Right renal pelvis (tissue), 4 donors: ENCODE measurements at places on chromosomes 4 and X. TPM values are rescaled to one million over a fixed set of nuclear protein-coding genes. Genes with fewer than 3 reads are reported as not detected.

GRCh38 chrX:136778916-136779315, 1.8 kb downstream of the ARHGEF6 start:
- DNase-seq, result no peak

DNA sequence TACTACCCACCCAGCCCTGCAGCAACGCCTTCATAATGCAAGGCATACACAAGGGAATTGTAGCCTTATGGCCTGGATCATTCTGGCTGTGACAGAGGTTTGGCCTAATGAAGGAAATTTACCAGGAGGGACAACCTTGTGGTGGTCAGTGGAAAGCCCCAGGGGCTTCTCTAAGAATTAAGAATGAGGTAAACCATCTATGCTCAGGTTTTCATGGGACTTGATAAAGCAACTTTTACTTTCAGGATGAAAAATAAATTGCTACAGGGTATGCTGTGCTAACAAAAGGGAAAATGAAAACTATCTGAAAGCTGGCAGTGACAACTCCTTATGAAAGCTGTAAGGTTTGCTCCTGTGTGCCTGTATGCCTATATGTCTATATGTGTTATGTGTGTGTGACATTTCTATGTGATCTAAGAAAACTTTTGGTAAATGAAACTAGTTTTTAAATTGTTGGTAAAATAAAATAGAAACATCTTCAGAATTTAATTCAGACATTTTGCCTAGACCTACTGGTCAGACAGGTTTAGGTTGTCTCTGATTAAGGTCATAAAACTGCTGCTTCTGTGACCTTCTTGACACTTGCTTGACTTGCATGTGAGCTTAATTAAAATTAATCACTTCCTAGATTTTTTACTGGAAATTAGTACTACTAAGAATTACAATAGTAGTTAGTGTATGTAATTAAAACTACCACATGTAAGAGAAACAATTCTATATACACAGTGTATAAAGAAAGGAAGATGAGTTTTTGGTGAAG, 19.9 kb upstream of the TXK start:
- DNase-seq, result no peak

- no peak for DNase-seq
These were observed 2.6 kb downstream of the UVSSA start for GRCh38 chr4:1349359-1350168.

DNA sequence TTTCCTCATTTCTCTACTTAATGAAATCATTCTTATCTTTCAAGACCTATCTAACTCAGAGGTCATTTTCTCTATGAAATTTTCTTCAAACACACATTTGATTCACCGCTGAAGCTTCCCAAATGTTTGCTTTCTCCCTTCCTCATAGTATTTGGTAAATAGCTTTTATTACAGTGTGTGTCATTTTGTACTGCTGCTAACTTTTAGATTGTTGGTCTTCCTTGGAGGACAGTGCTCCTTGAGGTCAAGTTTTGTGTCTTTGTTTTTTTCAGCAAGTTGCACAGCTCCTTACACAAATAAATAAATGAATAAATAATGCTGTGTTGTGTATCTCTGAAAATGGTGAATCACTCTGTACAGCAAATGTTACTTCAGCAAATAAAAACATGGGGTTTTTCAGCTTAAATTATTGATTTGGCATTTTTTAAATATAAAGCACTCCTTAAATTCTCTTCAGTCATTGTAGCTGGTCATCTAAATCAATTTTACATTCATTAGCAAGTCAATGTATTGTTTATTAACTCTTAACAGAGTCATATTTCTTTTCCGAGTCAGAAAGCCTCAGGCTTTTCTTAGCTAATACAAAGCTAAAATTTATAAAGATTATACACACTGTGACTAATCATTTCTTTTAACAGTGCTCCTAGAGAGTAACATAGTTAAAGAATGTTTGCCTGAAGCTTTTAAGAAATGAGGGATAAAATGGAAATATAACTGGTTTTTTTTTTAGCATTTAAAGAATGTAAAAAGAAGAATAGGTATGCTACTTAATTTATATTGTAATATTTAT, 30.1 kb upstream of the MAD2L1 start:
- DNase-seq, result no peak

GRCh38 chr4:165343353-165344191, 16.1 kb downstream of the MSMO1 start:
- no peak for DNase-seq

DNA sequence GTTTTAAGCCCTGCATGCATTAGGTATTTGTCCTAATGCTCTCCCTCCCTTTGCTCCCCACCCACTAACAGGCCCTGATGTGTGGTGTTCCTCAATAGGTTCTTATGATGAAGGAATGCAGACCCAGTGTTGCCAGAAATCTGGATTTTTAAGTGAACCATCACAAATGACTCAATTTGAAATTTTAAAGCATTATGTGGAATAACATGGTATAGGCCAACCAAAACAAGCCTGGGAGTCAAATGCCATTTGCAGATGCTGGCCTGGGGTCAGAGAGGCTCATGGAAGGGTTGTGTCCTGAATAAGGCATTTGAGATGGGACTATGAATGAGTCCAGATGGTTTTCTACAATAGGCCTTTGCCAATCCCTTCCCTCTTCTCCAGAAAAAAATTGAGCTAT, 179.6 kb downstream of the SHROOM3 start:
- no peak for DNase-seq

DNA sequence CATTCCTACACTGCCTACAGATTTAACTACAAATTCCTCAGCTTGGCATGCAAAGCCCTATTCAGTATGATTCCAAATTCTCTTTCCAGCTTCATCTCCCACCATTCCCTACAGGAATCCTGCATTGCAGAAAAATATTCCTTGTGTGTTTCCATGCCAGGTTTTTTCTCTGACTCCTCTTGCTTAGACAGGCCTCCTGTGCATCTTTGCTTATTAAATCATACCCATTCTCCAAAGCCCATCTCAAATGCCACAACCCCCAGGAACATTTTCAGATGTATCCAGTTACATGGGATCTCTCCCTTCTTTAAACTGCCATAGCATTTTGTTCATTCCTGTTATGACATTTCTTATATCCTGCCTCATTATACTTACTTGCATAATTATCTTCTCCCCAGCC, 106.4 kb upstream of the GRIA3 start:
- DNase-seq, result no peak

- no peak for DNase-seq
These were observed 244 bp downstream of the EIF2S3 start for GRCh38 chrX:24055043-24055356.

The GAGE1 gene
- not detected for polyA plus RNA-seq

DNA sequence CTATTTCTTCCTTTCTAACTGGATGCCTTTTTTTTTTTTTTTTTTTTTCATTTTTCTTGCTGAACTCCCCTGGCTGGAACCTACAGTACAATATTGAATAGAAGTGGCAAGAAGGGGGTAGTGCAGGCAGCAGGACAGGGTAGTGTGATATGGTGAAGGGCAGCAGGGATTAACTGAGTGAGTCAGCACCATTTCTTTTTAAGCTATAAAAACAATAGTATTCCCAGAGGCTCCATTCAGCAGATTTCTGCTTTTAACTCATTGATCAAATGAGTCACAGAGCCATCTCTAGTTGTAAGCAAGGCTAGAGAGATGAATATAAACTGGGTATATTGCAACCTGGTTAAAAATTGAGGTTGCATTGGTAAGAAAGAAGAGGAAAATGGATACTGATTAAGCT, 53.6 kb upstream of the SETD7 start:
- no peak for DNase-seq

GRCh38 chr4:169976951-169977350, 49.2 kb downstream of the MFAP3L start:
- no peak for DNase-seq

DNA sequence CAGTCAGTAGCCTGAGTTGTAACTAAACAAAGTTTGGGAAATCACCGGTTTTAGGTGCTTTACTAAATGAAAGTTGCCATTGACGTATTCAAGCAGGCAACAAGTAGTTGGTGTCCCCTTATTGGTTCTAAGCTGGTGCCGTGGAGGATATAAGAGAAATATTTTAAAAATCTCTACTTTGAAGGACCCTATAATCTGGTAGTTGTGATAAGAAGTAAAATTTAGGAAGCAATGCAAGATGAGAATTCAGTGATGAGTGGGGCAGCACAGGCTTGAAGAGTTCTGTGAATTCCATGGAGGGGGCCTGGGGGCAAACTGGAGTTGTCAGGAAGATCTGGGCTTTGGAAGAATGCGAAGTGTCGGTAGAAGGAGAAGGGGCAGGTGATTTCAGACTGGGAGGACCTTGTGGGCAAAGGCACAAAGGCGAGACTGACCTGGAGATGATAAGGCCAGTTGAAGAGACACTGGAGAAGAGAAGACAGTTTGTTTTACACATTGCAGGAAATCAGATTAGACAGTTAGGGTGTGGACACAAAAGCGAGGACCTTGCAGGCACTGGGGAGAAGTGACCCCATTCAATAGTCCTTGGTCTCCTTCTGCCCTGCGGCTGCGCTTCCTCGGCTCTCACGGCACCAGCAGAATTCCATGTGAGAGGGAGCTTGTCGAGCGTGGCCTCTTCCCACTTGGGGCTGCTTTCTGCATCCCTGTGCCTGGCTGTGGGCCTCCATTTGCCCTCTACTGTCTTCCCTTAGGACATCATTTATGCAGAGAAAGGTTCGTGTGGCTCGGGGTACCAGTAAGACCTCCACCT, 1.3 kb downstream of the RHOH start:
- DNase-seq, result no peak

DNA sequence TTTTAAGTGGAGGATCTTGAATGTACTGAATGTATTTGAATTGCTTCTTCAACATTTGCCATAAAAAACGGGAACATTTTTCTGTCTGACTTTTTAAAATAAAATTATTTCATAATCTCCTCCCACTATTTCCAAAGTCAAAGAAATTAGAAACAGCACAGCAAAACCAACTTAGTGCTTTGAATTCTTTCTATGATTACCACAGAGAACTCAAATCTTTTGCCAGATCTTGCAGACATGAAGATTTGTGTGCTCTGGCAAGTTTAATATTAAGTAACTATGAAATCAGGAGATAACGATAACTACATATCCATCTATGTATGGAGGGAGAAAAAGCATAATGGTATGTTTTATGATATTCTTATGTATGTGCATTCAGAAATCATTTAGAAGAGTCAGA, 982.2 kb downstream of the PCDH7 start:
- DNase-seq, result no peak

The GPR101 gene
- polyA plus RNA-seq, result not detected

DNA sequence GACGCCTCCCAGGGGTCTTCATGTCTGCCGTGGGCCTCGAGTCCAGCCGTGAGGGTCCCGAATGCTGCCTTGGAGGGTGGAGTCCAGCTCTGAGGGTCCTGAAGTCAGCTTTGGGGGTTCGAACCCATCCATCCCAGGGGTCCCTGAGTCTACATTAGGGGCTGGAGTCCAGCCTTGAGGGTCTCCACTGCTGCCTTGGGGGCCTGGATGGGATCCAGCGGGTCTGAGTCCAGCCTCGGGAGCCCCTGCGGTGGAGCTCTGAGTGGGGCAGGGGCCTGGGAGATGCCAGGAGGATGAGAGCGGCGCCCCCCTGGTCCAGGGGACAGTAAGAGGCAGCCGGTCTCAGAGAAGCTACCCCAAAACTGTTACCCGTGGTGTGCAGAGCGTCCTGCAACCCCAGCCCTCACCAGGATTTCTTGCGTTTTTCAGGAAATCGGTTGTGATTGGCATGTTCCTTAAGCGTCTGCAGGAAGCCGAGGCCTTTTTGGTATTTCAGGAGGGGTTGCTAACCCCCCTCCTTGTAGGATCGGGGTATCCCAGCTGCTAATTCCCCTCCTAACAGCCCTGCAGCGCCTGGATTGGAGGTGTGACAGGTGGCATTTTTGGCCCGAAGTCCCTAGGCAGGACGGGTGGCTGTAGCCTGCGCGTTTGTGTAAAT, 1.7 kb upstream of the GTPBP6 start:
- DNase-seq, result no peak

The MAP7D2 gene
- polyA plus RNA-seq, result 3.1 TPM

GRCh38 chrX:137342969-137343368, 223.0 kb upstream of the ZIC3 start:
- no peak for DNase-seq

- DNase-seq, result no peak
These were observed 1460.6 kb upstream of the PCDH7 start for GRCh38 chr4:29259556-29259955.

GRCh38 chr4:177119021-177119471, 190.6 kb upstream of the NEIL3 start:
- DNase-seq, result no peak

The AADAT gene
- polyA plus RNA-seq, result 26.6 TPM

DNA sequence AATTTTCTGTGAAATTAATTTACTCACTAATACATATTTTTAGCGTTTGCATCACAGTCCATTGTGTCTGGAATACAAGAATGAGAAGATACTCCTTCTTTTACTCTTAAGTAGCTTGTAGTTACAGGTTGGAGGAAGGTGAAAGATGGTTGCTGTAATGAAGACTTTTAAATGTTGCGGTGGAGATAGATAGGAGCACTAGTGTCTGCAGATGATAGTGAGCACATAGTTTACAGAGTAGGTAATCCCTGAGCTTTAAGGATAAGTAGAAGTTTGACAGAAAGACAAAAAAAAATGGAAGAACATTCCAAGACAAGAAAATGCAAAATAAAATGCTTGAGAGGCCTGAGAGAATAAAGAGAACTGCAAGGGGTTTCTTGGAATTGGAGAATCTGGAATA, 5.4 kb upstream of the SLC39A8 start:
- DNase-seq, result no peak

- no peak for DNase-seq
These were observed 9.0 kb upstream of the SLC25A6 start for GRCh38 chrX:1400742-1401471.

The GPRASP1 gene
- 13.1 TPM for polyA plus RNA-seq

- DNase-seq, result no peak
These were observed 380.5 kb downstream of the IDS start for GRCh38 chrX:149124526-149125108.

DNA sequence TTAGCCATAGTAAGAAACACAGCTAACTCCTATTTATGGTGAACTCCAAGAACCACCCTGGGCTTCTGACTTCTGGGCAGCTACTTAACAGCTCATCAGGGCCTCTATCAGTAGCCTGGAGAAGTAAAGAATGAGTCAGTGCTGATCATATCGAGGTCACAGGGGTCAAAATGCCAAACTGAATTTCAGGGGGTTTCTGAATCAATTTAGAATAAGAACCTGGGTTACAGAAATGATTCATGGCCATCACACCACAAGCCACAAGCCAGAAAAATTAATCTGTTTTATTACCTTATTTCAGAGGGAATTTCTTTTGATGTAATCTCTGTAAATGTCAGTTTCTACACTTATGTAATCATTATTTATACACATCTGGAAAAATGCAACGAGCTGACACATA, 64.4 kb downstream of the CHST7 start:
- no peak for DNase-seq
